ENCODE measurements at places on chromosomes 2 and 18.

GRCh38 chr2:159362816-159363251 is 76.3 kb upstream of the WDSUB1 start:
- no peak for DNase-seq

DNA sequence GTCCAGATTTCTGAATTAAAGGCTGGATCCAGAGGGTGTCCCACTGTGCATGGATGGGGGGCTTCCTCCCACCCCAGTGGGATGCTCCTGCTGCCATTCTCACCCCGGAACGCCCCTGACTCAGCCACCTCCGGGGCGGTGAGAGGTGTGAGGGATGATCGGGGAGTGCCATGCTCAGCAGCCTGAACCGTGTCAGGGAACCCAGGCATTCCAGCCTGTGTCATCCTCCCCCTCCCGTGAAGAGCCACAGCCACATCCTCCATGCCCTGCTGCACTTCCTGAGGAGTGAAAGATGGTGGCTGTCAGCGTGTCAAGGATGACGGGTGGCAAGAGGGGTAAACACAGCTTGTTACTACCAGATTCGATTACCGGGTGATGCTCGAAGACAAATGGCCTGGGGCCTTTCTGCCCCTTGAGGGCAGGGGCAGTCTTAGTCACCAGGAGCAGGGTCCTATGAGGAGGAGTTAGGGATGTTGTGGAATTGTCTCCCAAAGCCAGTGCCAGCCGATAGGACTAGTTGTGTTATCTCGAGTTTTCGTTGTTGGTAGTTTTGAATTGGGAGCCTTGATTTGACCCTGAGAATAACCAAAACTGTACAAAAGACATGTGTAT is 80.8 kb downstream of the TCF7L1 start:
- no peak for DNase-seq

GRCh38 chr2:235116885-235117492 is 165.2 kb downstream of the SH3BP4 start:
- DNase-seq, result peak; percentile 91

DNA sequence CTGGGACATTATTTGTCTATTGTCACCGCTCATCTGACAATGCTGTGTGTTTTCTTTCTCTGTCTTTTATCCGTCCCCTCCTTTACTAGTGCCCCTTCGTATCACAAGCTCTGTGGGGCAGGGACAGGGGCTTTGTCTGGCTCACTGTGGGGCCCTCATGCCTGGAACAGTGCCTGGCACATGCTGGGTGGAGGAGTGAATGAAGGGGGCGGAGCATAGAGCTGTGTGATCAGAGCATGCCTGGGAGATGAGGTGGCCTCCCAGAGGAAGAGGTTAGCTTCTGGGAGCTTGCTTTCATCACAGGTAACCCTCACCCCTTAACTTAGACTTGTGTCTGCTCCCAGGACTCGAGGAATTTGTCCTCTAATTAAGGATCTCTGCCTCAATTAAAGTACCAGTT is 16.4 kb downstream of the MTCL1 start:
- DNase-seq, result no peak

DNA sequence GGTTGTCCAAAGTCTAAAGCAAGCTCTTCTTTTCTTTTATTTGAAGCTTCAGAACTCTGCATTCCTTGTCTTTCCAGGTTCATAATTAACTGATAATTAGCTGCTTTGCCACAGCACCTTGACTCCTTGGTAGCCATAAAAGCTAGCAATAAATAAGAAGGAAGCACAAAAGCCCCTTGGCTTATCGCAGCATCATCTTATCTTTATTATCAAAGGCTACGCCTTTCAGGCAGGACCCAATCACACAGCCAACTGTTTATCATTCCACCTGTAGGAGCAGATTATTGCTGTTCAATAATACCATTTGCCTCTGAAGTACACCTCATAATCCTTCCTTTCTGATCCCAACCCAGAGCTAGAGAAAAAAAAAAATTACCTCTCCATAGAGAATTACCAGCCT is 489.2 kb downstream of the SATB2 start:
- no peak for DNase-seq

GRCh38 chr18:49854681-49855080 is 41.3 kb upstream of the ACAA2 start:
- no peak for DNase-seq

GRCh38 chr2:182182436-182182835 is 196.8 kb downstream of the PPP1R1C start:
- no peak for DNase-seq

DNA sequence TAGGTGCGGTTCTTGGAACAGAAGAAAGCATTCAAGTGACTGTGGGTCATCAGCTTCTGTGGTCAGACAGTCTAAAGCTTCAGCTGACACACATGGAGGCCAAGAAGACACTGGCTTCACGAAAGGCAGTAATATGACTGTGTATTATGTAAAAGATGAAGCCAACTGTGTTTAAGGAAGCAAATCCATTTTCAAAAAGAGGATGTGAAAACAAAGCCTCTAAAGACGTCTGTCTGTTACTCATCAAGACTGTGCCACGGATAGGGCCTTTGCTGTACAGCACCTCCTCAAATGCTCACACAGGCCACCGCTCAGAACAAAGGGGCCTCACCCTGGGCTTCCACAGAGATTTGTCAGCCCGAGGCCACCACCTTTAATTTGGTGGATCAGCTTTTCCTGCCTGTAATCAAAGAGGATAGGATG is 21.1 kb upstream of the TMEM163 start:
- peak; percentile 75 for DNase-seq

GRCh38 chr2:102046135-102046986 is 54.6 kb downstream of the IL1R2 start:
- DNase-seq, result no peak

GRCh38 chr18:43539862-43540261 is 262.6 kb upstream of the SYT4 start:
- no peak for DNase-seq

GRCh38 chr2:201234663-201235135 is 25.6 kb upstream of the CASP8 start:
- DNase-seq, result no peak

DNA sequence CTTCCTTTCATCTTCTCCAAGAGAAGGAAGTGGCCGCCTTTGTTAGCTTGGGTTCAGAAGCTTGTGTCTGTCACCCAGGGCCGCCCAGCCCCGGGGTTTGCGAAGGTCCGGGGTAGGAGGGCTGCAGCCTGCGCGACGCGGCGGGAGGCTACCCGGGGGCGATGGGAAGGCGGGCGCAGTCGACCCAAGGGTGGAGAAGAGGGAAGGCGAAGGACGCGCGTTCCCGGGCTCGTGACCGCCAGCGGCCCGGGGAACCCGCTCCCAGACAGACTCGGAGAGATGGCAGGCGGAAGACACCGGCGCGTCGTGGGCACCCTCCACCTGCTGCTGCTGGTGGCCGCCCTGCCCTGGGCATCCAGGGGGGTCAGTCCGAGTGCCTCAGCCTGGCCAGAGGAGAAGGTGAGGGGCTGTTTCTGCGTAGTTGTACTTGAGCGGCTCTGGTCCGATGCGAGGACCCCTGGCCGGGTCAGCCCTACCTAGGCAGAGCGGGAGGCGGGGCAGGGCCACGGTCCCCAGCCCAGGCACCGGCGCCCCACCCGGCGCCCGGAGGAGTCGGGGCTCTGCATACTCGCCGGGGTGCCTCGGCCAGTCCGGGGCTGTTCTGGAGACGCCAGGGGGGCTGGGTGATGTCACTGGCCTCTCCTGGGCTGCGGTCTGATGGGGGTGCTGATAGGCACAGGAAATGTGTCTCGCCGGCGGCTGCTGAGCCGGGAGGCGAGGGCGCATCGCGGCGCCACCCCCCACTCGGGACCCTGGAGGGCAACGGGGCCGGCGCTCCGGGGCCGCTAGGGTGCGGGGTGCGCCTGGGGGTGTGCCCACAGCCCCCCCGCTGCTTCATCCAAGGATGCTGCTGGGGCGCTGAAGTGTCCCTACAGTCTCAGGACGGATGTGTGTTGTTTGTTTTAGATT is at the start of gene QPCT:
Gene QPCT, plus strand, starts transcription at position 178 of the 909 bp plus-strand sequence. Its CDS starts 102 bp downstream, at position 280.
- no peak for DNase-seq

- DNase-seq, result no peak
These were observed 91.0 kb downstream of the EPB41L5 start for GRCh38 chr2:120103723-120104467.

DNA sequence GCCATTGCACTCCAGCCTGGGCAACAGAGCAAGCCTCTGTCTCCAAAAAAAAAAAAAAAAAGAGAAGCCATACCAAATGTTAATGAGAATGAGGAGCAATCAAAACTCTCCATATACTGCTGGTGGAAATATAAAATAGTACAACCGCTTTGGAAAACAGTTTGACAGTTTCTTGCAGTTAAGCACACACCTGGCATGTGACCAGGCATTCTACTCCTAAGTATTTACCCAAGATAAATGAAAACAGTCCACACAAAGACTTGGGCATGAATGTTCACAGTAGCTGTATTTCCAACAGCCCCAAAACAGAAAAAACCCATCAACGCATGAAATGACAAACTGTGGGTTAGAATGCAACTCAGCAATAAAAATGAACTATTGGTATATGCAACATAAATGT is 76.0 kb upstream of the ST8SIA5 start:
- no peak for DNase-seq

DNA sequence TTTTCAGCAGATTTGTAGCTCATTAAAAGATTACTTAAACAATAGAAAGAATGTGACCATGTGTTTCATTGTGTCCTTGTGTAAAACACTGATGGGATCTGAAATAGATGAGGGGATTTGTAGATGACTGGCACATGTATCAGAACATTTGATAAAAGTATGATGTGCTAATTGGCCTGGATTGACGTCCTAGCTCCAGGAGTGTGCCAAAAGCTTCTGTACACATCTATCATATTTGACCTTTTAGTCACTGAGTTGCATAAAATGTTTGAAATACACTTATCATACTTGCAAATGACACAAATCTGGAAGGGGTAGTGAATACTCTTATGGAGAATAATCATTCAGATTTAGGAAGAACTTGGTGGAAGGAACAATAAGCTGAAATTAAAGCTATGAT is 778.5 kb downstream of the ERBB4 start:
- DNase-seq, result no peak

DNA sequence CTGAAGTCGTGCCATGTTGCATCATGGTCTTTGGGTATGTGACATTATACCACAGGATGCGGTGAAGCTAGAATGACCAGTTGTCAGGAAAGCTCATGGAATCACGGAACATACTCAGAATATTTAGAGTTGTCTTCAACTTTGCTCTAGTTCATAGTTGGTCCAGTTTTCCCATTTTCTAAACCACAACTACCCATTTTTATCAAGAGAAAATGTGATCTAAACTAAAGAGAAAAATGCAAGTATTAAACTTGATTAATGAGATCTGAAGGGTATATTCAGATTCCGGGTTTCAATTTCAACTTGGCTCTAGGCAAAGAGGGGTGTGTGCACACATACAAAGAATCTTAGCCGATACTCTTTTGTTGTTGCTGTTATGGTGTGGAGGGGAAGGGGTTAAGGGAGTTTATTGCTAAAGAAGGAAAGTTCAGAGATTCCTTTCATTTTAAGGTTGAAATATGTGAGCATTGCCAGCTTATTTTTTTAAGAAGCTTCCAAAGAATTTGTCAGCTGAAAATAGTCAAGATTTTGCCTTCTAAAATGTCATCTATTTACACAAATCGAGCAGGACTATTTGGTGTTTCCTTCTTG is 516.6 kb upstream of the ZEB2 start:
- DNase-seq, result no peak

- DNase-seq, result no peak
These were observed 664 bp downstream of the NETO1 start for GRCh38 chr18:72866901-72867745.

GRCh38 chr18:44687421-44687820 is 6.7 kb downstream of the SETBP1 start:
- no peak for DNase-seq

DNA sequence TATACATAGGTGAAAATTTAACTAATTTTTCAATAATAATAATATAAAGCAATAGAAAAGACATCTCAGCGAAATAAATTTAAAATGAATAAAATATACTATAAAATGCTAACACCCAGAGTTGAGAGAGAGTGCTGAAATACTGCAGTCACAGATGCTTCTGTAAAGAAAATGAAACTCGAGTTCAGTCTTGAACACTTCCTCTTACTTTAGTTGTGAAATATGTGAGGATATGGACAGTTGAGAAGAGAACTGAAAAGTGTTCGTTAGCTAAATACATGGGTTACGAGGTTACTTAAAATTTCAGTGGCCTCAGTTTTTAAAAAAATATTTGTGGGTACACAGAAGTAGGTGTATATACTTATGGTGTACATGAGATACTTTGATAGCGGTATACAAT is 106.8 kb downstream of the DNAH7 start:
- peak; percentile 26 for DNase-seq

- DNase-seq, result no peak
These were observed 117.3 kb downstream of the ARL6IP6 start for GRCh38 chr2:152835674-152836073.

DNA sequence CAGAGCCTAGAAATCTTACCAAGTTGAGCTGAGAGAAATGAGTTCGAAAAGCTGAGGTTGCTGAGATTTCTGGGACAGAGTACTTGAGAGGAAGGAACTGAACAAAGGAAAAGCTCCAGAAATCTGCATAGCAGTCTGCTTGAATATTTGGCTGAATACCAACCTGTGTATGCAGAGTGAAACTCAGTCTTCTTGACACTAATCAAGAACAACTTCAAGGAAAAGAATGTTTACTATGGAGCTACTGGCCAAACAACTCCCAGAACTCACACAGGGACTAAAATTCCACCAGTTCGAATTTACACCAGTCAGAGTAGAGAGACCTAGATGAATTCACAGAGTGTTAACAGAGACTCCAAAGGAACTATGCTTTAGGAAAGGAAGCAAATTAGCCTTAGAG is 66.5 kb downstream of the USP37 start:
- DNase-seq, result peak; percentile 34

DNA sequence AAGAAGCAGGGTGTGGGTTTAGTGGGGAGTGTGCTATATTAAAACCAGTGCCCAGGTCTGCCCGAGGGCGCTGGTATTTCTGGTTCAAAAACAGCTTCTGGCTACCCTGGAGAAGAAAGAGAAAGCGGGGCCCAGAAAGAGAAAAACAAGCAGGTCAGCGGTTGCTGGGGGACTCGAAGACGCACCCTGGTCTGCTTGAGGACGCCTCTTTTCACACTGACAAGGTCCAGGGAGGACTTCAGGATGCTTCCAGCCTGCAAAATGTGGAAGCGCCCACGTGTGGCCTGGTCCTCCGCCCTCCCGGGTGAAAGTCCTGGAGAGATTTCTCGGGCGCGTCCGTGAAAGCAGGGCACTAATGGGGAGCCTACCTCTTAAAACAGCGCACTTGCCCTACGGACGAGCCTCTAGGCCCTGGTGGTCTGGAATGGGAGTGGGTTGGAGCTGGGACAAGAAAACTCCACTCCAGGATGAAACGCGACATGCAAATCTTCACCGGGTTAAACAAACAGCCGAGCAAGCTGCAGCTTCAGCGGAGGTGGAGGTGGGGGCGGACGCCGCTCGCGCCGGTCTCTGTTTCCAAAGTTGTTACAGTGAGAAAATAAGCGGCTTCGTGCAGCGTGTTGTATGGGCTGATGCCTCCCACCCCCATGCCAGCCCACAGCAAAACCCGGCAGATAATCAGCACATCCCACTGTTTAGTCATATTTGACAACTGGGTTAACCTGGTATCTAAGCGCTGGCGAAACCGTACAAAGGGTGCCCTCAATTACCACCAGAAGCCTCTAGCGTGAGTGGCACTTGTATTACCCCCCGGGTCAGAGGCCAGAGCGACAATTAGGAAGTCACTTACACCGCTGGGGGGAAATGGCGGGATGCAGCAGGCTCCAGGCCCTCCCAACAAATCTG is 1.1 kb upstream of the SP9 start:
- DNase-seq, result no peak
